ENCODE measurements at places on chromosomes 12 and 14.

GRCh38 chr12:24152270-24152669 lies 202.8 kb upstream of the SOX5 start:
- no peak for DNase-seq

DNA sequence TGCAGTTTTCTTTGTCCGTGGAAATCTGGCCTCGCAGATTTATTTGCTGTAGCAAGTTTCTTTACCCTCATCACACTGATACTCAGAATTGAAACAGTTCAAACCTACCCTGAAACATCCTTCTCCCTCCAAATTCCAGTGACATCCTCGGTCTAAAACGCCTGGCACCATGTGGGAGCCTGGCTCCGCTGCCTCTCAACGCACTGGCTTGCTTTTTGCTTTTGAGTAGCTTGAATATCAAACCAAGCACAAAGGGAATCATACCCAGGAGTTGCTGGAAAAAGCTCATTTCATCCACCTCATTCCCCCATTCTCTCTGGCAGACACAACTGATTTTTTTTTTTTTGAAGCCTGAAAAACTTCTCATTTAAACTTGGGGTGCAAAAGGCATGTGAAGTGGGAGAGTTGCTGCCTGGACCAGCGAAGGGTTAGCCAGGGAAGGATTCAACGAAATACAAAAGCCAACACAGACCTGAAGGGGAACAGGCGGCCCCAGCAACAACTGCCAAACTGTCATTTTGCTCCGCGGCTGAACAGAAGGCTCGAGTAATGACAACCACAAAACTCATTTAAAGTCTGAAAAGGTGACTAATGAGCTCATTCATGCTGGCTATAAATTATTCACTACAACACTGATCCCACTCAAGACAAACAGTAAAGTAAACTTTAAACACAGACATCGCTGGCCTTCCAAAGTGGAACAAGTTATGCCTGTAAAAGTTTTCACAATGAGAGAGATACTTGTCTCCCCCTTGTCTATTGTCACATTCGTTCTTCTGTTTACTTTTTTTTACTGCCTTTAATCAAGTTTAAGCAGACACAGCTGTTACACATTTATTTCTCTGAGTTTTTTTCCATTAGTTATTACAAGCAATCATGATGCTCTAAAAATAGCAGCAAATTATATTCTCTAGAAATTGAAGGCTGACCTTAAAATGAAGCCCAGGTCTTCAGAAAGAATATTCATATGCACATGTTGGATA lies 12.5 kb upstream of the FOXN3 start:
- peak; percentile 69 for DNase-seq

- DNase-seq: no peak
Observed at GRCh38 chr12:67045650-67046049, 223.5 kb upstream of the CAND1 start.

GRCh38 chr12:53048033-53048779 lies 1.7 kb upstream of the TNS2 start:
- no peak for DNase-seq

DNA sequence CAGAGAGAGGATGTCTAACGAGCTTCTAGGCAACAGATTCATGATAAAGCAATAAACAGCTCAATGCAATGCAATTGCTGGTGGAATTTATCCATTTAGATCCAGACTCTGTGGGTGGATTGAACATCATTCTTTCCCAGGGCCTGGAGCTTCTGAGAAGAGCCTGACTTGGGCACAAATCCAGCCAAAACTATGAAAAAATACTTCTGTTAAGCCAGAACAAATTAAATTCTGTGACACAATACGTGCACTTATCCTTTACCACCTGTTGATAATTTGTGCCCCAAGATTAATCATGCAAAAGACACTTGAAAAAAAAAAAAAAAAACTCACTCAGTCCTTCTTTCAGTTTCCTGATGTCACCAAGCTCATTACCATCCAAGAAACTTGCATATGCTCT lies 446.0 kb upstream of the DCN start:
- DNase-seq: peak; percentile 9

DNA sequence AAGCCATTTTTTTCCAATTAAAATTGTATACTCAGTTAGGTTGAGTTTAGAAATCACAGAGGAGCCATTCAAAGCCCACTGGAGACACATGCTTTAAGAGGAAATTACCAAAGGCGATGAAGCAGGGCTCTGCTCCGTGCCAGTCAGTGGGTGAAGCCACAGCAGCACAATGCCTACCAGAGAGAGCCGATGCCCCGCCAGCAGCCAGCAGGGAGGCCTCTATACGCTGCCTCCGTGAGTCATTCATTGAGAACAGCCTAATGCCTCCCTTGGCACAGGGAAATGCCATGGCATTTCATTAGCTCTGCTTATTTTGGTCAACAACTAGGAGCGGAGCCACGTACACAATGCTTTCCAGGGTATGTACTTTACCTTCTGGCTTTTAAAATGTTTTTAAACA lies 197.8 kb upstream of the FRMD6 start:
- DNase-seq: peak; percentile 40

GRCh38 chr14:59333235-59333634 lies 131.9 kb downstream of the GPR135 start:
- DNase-seq: no peak

DNA sequence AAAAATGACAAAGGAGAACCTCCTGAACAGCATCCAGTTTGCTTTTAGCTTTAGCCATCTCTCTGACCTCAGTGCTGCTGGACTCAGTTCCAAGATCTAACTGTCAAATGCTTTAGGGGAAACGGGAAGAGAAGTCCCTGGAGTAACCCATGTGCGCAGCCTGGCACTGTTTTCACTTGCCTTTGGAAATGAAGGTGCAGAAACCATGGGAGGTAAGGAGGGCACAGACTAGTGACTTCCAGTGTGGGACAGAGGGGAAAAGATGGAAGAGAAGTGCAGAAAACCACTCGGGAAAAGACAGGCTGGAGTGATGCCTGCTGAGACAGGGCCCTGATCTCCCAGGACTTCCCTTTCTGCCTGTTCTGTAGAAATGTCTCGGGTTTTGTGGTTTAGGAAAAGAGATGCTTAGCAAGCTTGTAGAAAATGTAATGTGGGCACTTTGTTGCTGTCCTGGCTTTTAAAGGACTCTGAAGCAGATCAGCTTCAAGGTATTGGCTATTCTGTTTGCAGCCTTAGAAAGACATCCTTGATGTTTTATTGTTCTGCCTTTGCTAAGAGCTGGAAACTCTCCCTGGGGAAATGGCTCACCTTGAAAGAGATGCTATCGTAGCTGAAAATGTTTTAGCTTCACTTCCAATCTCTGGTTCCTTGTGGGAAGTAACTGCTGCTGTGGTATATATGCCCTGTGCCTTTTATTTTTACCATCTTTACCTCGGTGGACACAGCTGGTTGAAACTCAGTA lies 124.6 kb upstream of the HIF1A start:
- DNase-seq: no peak

DNA sequence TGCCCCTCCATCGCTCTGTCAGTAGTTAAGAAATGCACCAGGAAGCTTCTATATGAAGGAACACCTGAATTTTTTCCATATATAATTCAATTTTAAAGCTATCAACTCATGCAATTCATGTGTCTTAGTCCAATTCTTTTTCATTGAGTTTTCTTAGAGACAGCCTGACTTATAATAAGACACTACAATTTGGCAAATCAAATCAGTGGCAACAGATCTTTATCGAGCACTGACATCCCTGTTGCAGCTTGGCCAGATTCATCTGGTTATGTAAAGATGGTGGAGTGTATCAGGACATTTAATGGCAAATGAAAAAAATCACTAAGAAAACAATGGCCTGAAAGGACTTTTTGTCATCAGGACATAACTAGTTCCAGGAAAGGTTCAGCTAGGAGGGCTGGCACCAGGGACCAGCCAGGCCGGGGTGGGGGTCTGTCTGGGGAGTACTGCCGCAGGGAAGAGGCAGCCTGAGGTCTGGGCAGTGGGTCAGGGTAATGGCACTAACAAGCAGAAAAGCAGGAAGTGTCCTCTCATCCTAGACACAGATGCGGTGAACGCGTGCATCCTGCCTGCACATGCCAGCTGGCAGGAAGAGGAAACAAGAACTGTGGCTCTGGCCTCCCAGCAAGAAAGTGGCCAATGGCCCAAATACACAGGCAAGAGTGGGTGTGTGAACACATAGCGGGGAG lies 100.5 kb upstream of the LMNTD1 start:
- no peak for DNase-seq

DNA sequence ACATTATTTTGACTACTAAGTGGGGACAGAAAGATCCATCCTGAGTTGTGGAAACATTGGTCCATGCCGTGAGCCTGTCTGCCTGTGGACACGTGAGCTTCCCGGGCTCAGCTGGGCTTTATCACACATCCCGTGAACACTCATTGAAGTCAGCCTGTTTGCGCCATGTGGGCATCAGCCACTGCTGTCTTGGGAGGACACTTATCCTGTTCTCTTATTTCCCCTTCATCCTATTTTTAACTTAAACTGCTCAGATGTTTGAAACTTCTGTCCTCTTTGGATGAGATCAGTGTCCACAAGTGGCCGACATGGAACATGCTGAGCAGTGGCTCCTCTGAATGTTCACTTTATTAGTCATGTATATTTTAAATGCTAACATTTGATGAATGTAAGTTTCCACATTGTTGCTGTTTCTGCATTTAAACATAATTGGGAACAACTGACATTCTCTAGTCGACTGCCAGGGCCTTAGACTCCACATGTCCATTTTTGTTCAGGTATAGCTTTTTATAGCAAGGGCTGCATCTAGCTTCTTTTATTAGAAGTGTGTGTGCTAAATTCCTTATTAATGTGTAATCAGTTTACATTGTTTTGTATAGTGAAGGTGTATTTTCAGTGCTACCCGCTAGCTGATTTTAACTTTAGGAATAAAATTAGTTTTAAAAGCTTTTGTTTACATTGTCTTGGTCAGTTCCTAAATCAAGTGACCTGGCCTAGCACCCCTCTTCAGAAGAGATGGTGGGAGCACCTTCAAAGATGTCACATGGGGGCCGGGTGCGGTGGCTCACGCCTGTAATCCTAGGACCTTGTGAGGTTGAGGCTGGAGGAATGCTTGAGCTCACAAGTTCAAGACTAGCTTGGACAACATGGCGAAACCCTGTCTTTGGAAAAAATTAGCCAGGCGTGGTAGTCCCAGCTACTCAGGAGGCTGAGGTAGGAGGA lies 24.0 kb downstream of the RNF34 start:
- DNase-seq: no peak

- DNase-seq: no peak
Observed at GRCh38 chr12:27564612-27565213, 40.7 kb downstream of the PPFIBP1 start.

GRCh38 chr12:107131832-107132616 lies 38.7 kb upstream of the CRY1 start:
- DNase-seq: peak; percentile 70

DNA sequence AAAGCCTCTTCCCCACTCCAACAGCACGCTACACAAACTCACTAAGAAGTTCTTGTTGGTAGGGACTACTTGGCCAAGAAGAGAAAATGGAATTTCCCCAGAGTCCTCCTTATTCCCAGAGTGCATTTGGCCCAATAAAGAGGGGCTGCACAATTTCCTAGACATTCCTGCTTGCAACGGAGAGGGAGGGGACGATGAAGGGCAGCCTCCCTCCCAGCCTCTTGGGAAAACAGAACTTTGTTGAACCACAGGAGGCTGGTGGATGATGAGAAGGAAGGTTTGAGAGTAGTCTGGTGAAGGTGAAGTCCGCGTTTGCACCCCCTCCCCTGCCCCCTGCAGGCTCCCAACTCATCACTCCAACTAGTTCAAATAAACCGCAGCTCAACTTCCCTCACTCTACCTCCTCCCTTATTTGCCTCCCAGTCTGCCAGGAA lies 19.1 kb upstream of the TBX3 start:
- DNase-seq: no peak

GRCh38 chr12:68977335-68977734 lies 44.4 kb upstream of the CPM start:
- no peak for DNase-seq

- DNase-seq: no peak
Observed at GRCh38 chr12:110591451-110592051, 8.4 kb upstream of the PPTC7 start.

DNA sequence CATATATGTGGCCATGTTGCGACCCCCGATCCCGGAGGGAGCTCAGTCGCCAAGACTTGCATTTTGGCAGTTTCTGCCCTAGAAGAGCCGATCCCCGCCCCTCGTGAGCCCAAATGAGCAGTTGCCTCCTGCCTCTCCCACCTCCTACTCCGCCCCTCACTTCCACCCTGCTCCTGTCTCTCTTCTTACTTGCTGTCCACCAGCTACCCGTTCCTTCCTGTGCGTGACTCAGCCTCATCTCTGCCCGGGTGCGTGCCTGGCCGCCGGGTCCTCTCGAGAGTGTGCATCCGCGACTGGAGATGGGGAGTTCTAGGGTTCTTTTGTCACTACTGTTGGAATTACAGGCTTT lies 585 bp downstream of the GPATCH2L start:
- DNase-seq: peak; percentile 73

DNA sequence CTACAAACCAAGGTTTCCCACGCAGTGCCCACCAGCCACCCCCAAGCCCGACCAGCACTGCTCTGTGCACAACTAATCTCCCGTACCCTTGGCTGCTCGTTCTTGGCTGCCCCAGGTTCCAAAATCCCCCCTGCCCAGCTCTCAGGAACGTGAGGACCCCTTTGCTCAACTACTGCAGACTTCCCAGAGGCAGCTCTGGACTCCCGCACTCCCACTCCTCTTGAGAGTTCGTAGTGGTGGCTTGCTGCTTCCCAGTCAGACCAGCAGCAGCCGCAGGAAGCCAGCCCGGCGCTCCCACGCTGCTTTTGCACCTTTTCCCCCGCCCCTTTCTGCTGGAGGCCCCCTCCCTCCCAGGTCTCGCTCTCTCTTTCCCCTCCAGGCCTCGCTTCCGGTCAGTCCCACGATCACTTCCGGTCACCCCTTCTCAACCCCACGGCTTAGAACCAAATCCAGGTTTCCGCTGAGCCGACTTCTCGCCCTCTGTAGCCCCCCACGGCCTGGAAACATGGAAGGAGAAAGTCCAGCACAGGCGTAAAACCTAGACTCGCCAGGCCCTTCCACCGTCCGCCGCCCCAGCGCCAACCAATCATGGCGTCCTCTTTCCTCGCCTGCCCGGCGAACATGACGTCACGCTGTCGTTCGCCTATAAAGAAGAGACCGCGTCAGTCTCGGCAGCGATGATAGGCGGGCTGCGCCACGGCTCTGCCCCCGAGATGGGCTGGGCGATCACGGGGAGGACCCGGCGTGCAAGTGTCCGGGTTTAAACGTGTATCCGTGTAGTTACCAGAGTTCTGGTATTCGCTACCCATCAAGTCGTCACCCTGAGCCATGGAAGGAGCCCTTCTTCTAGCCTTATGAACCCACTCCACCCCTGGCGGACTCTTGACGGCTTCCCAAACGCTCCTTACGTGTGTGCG lies at the start of gene TFCP2:
TSS of gene TFCP2 (minus strand) at position 621 of the 917 bp plus-strand sequence. CDS start 713 bp downstream, outside the sequence.
- peak; percentile 97 for DNase-seq

- DNase-seq: no peak
Observed at GRCh38 chr12:62707939-62708338, 227.0 kb downstream of the PPM1H start.

- DNase-seq: peak; percentile 43
Observed at GRCh38 chr14:64620910-64621309, 71.1 kb downstream of the PPP1R36 start.

GRCh38 chr14:95395098-95395737 lies 75.5 kb upstream of the CLMN start:
- no peak for DNase-seq
